Substantia nigra (tissue), 51 donors: ENCODE measurements at places on chromosomes 2 and 18.

DNA sequence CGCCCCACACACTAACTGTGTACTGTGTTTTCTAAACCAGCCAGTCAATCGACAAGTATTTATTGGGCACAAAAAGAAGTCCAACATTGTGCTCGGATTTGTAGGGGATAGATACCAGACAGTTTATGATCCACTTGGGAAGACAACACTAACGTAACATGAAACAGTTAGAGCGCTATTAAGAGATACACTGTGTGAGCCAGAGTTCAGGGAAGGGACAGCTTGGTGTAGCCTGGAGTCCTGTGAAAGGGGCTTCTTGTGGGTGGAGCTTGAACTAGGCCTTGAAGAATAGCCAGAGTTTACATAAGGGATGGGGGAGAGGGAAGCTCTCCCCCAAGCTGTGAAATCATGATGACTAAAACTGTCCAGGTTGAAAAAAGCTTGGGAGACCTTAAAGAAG is 176.4 kb upstream of the TCF4 start:
- DNase-seq: no peak

DNA sequence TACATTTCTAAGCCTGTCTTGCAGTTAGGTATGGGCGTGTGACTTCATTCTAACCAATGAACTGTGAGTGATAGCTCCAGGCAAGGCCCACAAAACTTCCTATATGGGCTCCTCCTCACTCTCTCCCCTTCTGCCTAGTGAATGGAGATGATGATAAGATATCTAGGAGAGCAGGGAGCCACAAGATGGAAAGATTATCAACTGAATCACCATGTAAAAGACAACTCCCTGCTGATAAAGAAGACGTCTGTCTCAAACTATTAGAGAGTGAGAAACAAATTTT is 237.1 kb downstream of the GPD2 start:
- no peak for DNase-seq

GRCh38 chr18:37624318-37624717 is 58.7 kb upstream of the CELF4 start:
- no peak for DNase-seq

DNA sequence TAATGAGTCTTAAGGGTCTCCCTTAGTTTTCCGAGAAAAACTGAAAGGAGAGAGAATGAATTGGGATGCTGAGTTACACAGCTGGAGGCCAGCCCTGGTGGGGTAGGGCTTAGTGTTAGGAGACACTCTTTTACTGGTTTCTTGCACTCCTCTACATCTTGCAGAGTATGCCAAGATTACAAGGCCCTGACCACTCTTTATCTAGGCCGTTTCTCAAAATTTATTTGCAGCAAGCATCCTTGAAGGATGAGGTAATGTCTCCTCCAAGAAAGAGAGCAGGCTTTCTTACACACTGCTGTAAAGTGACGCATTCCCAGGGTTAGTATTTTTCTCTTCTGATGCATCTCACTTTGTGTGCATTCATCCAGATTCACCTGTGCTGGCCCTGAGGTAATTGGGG is 166.2 kb downstream of the TDRD15 start:
- DNase-seq: no peak

- DNase-seq: no peak
Measured at GRCh38 chr18:8507361-8507760, 101.9 kb upstream of the RAB12 start.
